Effector memory CD4-positive, alpha-beta T cell (primary cell): ENCODE measurements at places on chromosomes 12 and 14.

DNA sequence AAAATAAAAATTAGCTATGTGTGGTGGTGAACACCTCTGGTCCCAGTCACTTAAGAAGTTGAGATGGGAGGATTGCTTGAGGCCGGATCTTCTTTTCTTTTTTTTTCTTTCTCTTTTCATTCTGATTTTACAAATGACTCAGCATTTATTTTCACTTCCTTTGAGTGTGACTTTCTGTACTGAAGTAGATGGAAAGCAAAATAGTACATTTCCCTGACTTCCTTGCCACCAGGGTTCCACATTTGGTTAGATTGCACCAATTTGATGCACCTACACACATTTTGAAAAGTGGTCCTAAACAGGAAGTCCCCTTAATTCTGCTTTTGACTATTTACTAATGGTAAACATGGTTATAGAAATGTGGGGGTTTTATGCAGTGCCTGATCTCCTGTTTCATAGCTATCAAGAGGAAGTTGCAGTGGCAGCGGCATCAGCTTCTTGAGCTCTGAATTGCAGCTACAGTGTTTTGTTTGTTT is 13.0 kb upstream of the LEMD3 start:
- no peak for DNase-seq

GRCh38 chr14:95677179-95677835 is 8.9 kb upstream of the TCL1B start:
- DNase-seq: no peak

DNA sequence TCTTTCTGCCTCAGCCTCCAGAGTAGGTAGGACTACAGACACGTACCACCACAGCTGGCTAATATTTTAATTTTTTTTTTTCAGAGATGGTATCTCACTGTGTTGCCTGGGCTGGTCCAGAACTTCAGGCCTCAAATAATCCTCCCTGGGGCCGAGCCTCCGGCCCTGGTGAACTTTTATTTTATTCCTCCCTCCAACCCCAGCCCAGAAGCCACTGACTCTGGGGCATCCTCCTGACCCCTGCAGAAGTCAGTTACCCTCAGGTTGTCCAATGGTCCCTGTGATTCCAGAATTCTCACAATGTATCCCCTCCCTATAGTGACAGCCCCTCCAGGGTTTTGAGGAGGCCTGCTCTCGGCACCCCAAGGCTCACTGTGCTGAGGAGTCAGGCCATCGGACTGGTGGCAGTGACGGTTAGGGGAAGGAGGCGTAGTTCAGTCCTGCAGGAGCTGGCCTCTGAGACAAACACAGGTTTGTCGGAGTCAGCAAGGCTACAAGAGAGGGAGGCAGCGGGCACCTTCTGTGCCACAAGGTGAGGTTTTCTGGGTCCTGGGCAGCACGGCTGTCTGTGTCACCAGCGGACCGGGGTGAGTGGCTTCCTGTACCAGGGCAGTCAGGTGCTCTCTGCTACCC is 19.4 kb upstream of the FIGNL2 start:
- DNase-seq: no peak

- DNase-seq: no peak
Observed at GRCh38 chr12:60201891-60202290, 606.1 kb downstream of the SLC16A7 start.

GRCh38 chr12:69514845-69515244 is 44.7 kb downstream of the FRS2 start:
- DNase-seq: no peak

DNA sequence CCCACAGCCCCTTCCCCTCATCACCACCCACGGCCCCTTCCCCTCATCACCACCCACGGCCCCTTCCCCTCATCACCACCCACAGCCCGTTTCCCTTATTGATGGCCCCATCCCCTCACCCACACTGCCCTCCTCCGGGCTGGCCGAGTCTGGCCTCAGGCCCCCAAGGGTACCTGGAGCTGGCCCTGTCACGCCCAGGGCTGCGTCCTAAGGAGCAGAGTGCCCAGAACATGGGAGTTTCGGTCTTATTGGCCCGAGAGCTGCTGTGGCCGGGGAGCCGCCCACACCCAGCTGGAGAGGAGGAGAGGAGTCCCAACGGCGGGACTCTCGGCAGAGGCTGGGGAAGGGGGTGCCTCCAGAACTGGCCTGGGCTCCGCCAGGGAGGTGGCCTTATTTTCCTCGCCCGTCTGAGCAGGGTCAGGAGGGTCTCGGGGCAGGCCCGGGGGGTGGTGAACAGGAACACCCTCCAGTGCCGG is 182.3 kb downstream of the KIF26A start:
- no peak for DNase-seq

DNA sequence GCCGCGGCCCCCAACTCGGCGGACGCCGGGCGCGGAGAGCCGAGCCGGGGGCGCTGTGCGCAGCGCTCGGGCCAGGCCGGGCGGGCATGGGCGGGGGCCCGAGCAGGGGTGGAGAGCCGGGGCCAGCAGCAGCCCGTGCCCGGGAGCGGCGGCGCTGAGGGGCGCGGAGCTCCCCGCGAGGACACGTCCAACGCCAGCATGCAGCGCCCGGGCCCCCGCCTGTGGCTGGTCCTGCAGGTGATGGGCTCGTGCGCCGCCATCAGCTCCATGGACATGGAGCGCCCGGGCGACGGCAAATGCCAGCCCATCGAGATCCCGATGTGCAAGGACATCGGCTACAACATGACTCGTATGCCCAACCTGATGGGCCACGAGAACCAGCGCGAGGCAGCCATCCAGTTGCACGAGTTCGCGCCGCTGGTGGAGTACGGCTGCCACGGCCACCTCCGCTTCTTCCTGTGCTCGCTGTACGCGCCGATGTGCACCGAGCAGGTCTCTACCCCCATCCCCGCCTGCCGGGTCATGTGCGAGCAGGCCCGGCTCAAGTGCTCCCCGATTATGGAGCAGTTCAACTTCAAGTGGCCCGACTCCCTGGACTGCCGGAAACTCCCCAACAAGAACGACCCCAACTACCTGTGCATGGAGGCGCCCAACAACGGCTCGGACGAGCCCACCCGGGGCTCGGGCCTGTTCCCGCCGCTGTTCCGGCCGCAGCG is 639 bp downstream of the FZD10 start:
- no peak for DNase-seq

DNA sequence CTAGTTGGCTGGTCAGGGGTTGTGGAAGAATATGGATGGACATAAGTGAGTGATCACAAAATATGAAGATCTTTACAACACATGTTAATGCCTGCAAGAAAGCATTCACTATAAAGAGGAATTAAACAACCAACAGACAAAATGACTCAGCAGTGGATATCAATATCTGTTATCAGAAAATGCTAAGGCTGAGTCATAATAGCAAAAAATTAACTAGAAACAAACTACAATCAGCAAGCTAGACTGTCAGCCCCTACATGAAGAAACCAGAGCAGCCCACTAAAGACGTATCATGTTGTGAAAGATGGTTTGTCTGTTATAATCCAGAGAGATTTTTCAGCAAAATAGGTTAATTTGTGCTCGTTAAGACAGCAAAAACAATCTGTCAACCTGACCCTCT is 472.9 kb downstream of the NELL2 start:
- DNase-seq: no peak

DNA sequence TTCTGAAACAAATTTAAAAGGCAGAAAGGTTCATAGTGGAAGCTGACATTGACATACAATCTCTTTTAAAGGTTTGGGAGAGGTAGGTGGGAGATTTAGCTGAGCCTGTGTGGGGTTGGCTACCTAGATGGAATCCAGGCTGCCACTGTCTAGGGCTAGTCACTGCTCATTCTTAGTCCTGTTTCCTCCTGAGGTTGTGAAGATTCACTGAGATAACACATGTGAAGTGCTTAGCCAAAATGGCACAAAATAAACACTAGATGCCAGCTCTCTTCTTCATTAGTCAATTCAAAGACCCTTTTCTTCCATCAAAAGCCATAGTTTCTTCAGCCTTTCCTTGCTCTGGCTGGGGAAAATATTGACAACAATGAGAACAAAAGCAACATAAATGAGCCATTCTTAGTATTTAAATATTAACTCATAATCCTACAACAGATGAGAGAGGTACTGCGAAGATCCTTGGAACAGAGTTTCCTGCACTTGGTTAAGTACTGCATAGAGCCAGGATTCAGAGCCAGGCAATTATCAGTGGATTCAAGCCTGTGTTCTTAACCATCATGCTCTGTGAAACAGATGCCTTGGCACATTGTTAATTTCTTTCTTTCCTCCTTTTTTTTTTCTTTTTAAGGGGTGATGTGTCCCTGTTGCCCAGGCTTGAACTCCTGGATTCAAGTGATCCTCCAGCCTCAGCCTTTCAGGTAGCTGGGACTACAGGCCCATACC is 3.5 kb downstream of the MYF6 start:
- DNase-seq: no peak

DNA sequence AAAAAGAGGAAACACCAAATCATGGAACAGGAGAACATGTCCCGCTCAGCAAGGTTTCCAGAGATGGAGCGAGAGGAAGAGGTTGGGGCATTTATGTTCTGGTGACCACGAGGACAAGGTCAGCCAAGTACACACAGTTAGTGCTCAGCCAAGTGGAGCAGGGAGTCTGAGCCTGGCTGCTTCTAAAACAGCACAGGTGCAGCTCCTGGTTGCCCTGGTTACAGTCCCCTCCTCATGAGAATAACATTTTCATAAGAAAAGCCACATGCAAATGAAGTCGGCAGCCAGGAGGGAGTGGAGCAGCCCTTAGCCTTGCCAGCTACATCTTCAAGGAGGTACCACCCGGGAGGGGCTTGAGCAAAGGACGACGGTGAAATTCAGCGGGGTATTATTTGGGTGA is 81.8 kb downstream of the NOS1 start:
- no peak for DNase-seq

- no peak for DNase-seq
Observed at GRCh38 chr12:88753066-88753465, 172.8 kb upstream of the KITLG start.

DNA sequence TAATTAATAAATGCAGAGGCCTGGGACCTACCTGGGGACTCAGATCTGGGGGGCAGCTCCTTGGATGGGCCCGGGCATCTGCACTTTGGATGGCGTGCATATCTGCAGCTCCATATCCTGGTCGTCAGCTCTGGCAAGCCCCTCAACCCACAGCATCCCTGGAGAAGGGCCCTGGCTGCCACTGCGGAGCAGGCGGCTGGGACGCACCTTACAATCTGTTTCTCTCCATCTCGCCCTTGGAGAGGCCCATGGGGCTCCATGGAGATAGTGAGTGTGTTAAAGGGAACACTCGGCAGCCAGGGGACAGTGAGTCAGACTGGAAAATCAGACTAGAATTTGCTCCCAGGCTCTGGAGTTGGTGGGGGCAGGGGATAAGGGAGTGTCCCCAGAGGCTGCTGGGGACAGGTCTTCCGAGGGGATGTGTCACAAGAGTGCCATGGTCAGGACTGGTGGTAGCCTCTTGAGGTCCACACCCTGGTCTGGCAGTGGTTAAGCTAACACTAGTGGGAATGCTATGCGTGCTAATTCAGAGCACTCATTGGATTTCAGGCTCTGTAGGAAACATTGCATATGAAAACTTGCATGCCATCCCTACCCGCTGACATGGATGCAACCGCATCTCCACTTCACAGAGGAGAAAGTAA is 21.5 kb downstream of the RFLNA start:
- DNase-seq: no peak
